ENCODE measurements at places on chromosomes 7 and 10. TPM values are rescaled to one million over a fixed set of nuclear protein-coding genes. Genes with fewer than 3 reads are reported as not detected.

Gene RNF32
- total RNA-seq = 1.4 TPM

Gene C10orf67
- 0.09 TPM for total RNA-seq

Gene TET1
- 2.8 TPM for total RNA-seq

Gene SPDYE1
- not detected for total RNA-seq

Gene LIPN
- not detected for total RNA-seq

Gene SOSTDC1
- 0.10 TPM for total RNA-seq

Gene NPSR1
- not detected for total RNA-seq

Gene CLDN4
- 24.9 TPM for total RNA-seq

Gene TMEM236
- total RNA-seq = 0.17 TPM

Gene FAM25A
- not detected for total RNA-seq

Gene STEAP1B
- 5.4 TPM for total RNA-seq

Gene PRPS1L1
- not detected for total RNA-seq

Gene NPY
- not detected for total RNA-seq

Gene CLRN3
- total RNA-seq = not detected

Gene CPN1
- total RNA-seq = not detected

Gene LLCFC1
- not detected for total RNA-seq

Gene ATP6V1F
- total RNA-seq = 78.5 TPM

Gene NOS3
- 0.30 TPM for total RNA-seq

Gene VAX1
- 0.25 TPM for total RNA-seq

Gene TCF7L2
- 9.7 TPM for total RNA-seq

Gene PDE6C
- total RNA-seq = not detected

Gene OR2F1
- not detected for total RNA-seq

Gene CPA5
- total RNA-seq = not detected

Gene FXYD4
- total RNA-seq = 0.50 TPM

Gene CEP41
- 22.4 TPM for total RNA-seq

Gene LIPM
- total RNA-seq = not detected

Gene SLC26A3
- not detected for total RNA-seq

Gene HK1
- total RNA-seq = 34.2 TPM

Gene SFTPA1
- not detected for total RNA-seq

Measured in NCI-H460 (cell line).